ENCODE measurements at places on chromosomes 2 and 18.

GRCh38 chr2:144455987-144456386 is 63.9 kb downstream of the ZEB2 start:
- no peak for DNase-seq

DNA sequence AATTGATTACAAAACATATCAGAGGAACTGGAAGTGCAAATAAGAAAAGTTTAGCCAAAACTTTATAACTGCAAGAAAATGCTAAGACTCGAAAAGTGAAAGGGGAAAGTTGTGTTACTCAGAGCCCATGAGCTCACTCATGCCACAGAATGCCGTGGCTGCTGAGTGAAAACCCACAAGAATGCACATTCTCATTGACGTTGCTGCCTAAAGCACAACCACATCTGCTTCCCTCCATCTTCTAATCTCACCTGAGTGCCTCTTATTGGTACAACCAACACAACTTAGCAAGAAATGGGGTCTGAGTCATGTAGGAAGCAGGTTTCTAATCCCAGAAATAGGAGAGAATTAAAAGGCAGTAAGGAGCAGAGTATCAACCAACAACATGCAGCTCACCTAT is 259.7 kb downstream of the LNPK start:
- DNase-seq: no peak

GRCh38 chr2:231940795-231941194 is 14.6 kb upstream of the NPPC start:
- DNase-seq: no peak

GRCh38 chr2:168114619-168115018 is 132.8 kb downstream of the STK39 start:
- DNase-seq: no peak

DNA sequence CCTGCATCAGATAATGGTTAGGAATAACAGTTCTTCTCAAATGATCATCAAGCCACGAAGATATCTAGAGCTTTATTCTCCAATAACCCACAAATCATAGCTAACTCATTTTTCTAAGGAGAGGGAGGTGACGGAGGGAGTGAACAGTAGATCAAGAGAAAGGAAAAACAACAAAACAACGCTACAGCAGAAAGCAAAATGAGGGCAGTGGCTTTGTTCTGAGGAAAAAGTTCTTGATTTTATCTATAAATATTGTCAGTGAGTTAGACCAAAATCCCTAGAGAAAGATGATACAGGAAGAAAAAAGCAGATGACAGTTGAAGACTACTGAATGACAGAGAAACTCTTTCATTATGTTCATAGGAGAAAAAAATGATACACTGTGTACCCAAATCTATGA is 71.0 kb downstream of the STK39 start:
- DNase-seq: no peak

DNA sequence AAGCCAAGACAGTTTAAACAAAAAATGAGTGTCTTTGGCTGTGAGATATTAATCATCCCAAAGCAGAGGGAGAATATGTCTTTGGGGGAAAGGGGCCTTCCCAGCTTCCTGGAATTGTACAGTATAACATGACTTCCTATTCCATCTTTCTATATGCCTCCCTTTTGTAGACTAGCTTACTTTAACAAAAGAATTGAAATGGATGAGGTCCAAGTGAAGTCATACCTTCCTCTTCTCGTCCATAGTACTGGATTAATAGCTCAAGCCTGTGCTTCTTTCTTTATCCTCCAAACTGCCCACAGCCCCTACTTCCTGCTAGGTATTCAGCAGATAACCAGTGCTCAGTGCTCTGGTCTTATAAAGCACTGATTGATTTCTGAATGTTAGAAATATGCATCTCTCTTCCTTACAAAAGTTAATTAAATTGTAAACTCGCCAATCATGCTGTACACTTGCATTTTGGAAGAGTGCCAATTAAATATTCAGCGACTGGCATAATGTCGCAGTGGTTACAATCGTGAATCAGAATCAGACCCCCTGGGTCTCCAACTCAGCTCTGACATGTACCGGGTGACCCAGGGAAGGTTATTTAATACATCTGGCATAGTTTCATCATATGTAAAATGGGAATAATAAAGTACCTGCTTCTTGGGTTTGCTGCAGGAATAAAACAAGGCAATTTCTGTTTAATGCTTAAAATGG is 325.1 kb downstream of the RND3 start:
- no peak for DNase-seq

GRCh38 chr2:48146552-48146951 is 240.3 kb upstream of the FBXO11 start:
- DNase-seq: no peak

GRCh38 chr2:76584474-76584873 is 873.8 kb upstream of the GCFC2 start:
- DNase-seq: no peak

GRCh38 chr2:127053731-127054603 is 53.0 kb downstream of the BIN1 start:
- DNase-seq: no peak

GRCh38 chr2:46718784-46719183 is 196.8 kb downstream of the MCFD2 start:
- DNase-seq: no peak

DNA sequence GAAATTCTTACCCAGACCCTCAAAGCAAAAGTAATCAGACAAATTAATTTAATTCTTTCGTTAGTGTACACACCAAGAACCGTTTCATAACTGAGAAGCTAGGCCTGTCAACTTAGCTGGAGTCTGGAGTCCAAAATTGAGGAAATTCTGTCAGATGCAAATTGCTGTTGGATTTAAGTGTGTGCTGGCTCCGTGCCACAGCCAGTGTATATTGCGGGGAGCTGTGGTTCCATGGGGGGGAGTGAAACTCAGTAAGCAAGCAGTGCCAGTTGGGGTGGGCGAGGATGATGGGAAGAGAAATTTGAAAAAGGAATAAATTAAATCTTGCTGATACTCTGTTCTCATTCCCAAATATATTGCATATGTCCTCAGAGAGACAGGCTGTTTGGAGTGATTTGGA is 4.0 kb downstream of the ARPC2 start:
- peak; percentile 21 for DNase-seq

- DNase-seq: no peak
Measured at GRCh38 chr2:176142281-176142680, 9.1 kb upstream of the HOXD4 start.

GRCh38 chr2:42659609-42660008 is 91.2 kb downstream of the MTA3 start:
- no peak for DNase-seq

DNA sequence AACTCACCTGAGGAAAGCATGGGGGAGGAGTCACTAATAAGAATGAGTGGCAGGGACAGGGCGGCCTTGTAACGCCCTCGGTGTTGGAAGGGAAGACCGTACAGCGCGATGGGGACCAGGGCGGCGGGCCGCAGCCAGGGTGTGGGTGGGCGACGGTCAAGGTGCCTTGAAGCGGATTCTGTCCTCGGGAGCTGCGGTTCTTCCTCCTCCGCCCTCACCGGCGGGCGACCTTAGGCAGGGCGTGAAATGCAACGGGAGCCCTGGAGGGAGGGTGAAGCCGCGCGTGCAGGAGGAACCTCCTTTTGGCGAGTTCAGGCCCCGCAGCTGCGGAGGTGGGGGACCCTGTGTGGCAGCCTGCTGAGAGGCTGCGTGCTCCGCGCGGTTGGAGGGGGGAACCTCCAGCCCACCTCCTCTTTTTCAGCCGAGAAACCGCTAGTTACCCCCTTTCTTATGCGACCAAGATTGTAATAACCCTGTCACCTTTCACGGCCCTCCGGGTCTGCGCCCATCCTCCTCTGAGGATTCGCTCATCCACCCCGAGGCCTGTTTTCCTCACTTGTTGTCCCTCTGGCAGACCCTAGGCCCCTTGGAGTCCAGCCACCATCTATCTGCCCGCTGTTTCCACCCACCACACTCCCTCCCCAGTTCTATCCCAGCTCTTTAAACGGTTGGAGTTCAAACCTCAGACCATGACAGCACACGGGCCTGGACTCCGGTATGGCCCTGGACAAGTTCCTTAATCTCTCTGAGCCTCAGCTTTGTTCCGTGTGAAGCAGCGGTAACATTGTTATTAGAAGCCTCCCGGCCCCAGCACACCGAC is 823 bp upstream of the RNU2-63P start:
- peak; percentile 72 for DNase-seq

- DNase-seq: no peak
Measured at GRCh38 chr2:45745231-45745630, 93.8 kb downstream of the PRKCE start.

GRCh38 chr2:74045454-74045853 is 60.7 kb downstream of the TET3 start:
- no peak for DNase-seq

DNA sequence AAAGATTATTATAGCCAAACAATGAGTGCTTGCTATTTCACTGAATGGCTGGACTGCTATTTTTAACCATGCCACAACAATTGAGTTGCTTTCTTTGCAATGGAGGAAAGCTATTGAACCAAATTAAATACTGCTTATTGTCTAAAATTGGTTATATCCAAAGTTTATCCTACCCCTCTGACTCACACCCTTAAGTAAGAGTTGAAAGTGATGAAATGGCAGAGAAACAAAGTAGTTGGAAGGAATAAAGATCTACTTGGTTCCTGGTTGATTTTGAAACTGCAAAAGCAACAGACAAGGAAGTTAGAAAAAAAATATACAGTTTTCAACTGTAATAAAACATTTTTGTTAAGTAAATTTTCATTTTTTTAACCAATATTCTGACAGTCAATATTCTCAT is 47.5 kb downstream of the EML4 start:
- DNase-seq: no peak

- DNase-seq: no peak
Measured at GRCh38 chr2:110126906-110127305, 11.3 kb upstream of the MALL start.

GRCh38 chr18:78726326-78727056 is 253.1 kb upstream of the SALL3 start:
- DNase-seq: no peak

DNA sequence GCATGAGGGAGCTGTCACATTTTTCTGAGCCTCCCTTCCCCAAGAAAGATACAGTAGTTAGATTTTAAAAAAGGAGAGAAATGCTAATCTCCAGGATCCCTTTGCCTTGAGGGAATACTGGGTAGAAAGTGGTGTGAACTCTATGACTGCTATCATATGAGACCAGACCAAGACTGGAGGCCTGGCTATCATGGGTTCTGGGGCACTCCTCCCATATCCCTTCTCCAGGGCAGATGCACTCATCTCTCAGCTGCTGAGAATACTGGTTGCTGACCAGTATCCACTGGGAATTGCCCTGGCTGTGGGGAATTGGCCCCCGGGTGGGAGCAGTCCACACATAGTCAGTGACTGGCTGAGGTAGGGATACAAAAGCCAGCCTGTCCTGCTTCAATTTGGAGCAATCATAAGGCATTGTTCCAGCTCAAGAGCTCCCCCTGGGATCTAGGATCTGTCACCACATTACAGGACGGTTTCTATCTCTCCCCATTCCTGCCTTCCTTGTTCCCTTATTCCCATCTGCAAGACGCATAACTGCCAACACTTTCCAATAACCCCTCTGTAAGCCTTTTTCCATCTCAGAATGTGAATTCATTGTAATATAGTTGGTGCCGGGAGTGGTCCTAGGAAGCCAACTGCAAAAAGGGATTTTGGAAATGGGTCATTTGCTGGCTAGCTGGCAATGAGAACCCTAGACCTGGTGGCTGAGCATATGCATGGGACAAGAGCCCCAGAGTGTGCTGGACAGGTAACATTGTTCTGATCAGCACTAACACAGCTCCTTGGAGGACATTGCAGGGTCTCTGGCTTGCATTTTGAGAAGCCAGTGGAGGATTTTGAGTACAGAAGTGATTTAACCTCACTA is 35.4 kb upstream of the REEP1 start:
- DNase-seq: no peak

GRCh38 chr2:208097313-208097712 is 27.0 kb downstream of the CRYGD start:
- no peak for DNase-seq

- no peak for DNase-seq
Measured at GRCh38 chr2:98799375-98800329, 68.7 kb upstream of the MGAT4A start.

DNA sequence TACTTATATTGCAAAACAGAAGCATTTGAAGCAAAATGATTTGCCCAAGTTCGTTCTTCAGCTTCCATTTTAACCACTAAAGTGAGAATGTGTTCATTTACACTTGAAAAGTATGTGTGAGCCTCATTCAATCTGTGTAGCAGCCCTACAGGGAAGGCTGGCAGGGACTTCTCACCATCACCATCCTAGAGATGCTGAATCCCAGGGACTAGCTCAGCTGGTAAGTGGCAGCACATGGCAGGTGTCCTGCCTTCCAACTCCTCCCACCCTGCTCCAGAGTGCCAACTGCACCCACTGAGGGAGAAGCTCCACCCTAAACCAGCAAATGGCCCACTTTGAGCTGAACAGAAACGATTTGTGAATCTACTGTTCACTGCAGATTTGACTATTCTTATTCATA is 91.5 kb downstream of the EN1 start:
- DNase-seq: no peak

DNA sequence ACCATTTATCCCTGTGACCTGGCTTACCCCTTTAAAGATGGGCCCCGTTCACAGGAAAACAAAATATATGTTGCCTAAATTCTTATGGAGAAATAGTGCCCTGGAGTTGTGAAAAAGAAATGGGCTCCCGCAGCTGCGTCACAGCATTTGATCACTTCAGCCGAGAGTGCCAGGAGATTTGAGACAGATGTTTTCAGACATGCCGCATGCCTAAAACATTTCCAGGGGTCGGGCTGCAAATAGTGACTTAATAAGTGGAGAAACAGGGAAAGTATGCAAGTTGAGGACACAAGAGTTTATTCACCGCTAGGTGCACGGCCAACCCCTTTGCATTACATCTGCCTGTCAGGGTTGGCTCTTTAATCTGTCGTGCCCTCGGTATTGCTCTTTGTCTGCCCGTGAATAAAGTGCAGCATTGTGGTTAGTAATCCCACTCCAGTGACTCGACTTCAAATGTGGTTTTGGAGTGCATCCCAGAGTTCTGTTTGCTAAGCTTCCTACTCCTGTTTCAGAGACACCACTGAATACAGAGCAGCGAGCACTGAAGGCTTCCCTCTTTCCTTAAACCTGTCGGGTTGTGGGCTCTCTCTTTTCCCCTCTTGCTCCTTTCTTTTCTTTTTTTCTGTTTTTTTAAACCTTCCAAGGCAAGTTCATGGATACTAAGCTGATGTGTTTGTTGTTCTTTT is 187.5 kb downstream of the LTBP1 start:
- DNase-seq: no peak

DNA sequence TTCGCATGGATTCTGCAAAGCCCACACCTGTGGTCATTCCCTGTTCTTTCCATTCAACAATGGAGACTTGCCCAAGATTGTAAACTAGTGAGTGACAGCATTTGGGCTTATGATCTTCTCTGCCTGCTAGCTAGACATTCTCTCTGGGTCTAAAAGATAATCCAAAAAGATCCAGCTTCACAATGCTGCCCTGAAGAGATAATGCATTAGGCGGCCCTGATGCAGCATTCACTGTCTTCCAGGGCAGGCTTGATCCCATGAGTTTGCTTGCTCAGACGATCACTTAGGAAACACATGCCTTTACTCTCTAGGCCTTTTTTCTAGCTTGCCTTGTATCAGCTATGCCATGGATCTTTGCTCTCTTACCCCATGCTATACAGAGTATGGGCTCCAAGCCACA is 196.1 kb downstream of the SETBP1 start:
- no peak for DNase-seq

All from activated CD8-positive, alpha-beta T cell treated with anti-CD3 and anti-CD28 coated beads, Interleukin-2, amount 10 ng/mL, durations not matched to agents 7 days and 5 days (primary cell).